Thoracic aorta (tissue), 2 donors: ENCODE measurements at places on chromosomes 7 and 10. TPM values are rescaled to one million over a fixed set of nuclear protein-coding genes. Genes with fewer than 3 reads are reported as not detected.

The PAPOLB gene
- 1.1 TPM for total RNA-seq

The RBM20 gene
- total RNA-seq, result 7.8 TPM

The CPN1 gene
- total RNA-seq, result not detected

GRCh38 chr7:1521456-1521855 is 9.0 kb upstream of the MAFK start:
- no peak for DNase-seq
- no peak overlapping the region for H3K27ac ChIP-seq
- H3K4me1 ChIP-seq, result no peaks in the 10 kb centered on the region
- no peaks in the 10 kb centered on the region for H3K36me3 ChIP-seq
- no peak overlapping the region for H3K4me3 ChIP-seq
- H3K27me3 ChIP-seq, result no peaks in the 10 kb centered on the region

The TLX1 gene
- not detected for total RNA-seq

DNA sequence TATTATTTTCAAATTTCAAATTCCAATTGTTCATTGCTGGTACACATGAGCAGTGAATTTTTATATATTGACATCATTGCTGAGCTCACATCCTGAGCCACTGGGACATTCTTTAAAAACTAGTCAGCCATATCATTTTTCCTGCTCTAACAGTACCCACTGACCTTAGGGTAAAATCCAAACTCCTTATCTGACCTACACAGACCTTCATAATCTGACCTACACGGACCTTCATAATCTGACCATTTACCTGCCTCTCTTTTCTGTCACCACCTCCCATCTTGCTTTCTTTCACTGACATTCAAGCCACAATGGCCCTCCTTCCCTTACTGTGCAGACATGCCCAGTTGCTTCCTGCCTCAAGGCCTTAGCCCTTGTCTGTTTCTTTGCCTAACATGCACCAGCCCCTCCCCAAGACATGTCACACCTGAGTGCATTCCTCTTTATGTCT is 16.1 kb upstream of the CUZD1 start:
- no peaks in the 10 kb centered on the region for H3K36me3 ChIP-seq
- H3K27ac ChIP-seq, result no peak overlapping the region
- H3K4me3 ChIP-seq, result no peak overlapping the region
- no peak for DNase-seq
- H3K27me3 ChIP-seq, result no peaks in the 10 kb centered on the region

- peaks cover 61% of the 10 kb centered on the region for H3K4me1 ChIP-seq
- no peak for DNase-seq
- H3K4me3 ChIP-seq, result peak overlapping the region; percentile 61
- H3K27ac ChIP-seq, result no peak overlapping the region
- peaks cover 30% of the 10 kb centered on the region for H3K27me3 ChIP-seq
Measured at GRCh38 chr7:155377071-155377837, 79.6 kb downstream of the INSIG1 start.

GRCh38 chr10:24690961-24691512 is 32.6 kb downstream of the ARHGAP21 start:
- H3K27me3 ChIP-seq, result no peaks in the 10 kb centered on the region
- peak overlapping the region; percentile 82 for H3K27ac ChIP-seq
- DNase-seq, result no peak
- H3K4me1 ChIP-seq, result peaks cover 27% of the 10 kb centered on the region
- H3K36me3 ChIP-seq, result no peaks in the 10 kb centered on the region
- H3K4me3 ChIP-seq, result peak overlapping the region; percentile 40

DNA sequence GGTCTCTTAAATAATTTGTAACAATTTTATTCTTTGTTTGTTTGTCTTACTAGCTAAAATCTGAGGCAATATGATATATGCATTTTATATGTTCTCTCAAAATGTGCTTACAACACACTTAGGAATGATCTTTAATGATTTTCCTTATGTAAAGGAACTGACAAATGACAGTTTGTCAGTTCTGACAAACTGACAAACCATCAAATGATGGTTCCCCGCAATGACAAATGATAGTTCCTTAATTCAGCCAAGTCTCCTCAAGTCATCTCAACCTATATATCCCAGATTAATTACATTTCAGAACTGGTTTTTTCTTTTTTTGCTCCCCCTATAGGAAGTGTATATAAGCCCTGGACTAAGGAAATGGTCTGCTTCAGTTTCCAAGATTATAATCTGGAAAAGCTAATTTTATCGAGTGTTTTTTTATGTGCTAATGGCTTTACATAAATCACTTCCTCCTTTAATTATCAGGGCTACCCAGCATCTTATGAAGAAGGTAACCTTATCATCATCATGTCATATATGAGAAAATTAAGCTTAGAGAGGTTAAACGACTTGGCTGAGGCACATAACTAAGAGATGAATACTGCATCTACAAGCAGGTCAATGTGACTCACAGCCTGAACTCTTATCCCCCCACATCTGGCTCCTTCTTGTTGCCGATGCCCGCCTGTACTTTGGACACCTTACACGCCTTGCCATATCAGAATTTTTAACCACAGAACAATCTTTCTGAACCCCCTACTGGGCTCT is 75.1 kb downstream of the RELN start:
- H3K36me3 ChIP-seq, result no peaks in the 10 kb centered on the region
- DNase-seq, result no peak
- H3K4me1 ChIP-seq, result no peaks in the 10 kb centered on the region
- no peak overlapping the region for H3K27ac ChIP-seq
- no peaks in the 10 kb centered on the region for H3K27me3 ChIP-seq
- no peak overlapping the region for H3K4me3 ChIP-seq

- H3K4me3 ChIP-seq, result no peak overlapping the region
- no peak for DNase-seq
- H3K27me3 ChIP-seq, result no peaks in the 10 kb centered on the region
- no peak overlapping the region for H3K27ac ChIP-seq
Measured at GRCh38 chr10:92177546-92177945, 113.3 kb downstream of the CPEB3 start.

DNA sequence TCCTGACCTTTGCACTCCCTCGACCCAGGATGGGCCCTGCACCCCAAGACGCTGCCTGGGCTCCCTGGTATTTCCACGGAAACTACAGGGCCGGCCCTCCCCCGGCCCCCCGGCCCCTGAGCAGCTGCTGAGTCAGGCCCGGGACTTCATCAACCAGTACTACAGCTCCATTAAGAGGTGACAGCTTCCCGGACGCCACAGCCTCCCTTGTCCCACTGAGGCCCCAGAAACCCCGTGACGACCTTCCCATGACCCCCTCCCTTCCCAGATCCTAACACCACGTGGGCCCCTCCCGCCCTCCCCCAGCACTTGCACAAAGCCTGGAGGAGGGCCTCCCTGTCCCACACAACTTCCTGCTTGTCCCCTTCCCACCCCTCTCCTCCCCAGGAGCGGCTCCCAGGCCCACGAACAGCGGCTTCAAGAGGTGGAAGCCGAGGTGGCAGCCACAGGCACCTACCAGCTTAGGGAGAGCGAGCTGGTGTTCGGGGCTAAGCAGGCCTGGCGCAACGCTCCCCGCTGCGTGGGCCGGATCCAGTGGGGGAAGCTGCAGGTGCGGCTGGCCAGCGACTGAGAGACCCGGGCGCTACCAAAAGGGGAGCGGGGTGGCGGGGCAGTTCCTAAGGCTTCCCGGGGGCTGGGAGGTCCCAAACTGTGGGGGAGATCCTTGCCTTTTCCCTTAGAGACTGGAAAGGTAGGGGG is 5.7 kb downstream of the NOS3 start:
- H3K27ac ChIP-seq, result no peak overlapping the region
- no peaks in the 10 kb centered on the region for H3K4me1 ChIP-seq
- DNase-seq, result no peak
- H3K36me3 ChIP-seq, result no peaks in the 10 kb centered on the region
- H3K27me3 ChIP-seq, result no peaks in the 10 kb centered on the region
- H3K4me3 ChIP-seq, result no peak overlapping the region

The APBB1IP gene
- total RNA-seq, result 9.2 TPM

DNA sequence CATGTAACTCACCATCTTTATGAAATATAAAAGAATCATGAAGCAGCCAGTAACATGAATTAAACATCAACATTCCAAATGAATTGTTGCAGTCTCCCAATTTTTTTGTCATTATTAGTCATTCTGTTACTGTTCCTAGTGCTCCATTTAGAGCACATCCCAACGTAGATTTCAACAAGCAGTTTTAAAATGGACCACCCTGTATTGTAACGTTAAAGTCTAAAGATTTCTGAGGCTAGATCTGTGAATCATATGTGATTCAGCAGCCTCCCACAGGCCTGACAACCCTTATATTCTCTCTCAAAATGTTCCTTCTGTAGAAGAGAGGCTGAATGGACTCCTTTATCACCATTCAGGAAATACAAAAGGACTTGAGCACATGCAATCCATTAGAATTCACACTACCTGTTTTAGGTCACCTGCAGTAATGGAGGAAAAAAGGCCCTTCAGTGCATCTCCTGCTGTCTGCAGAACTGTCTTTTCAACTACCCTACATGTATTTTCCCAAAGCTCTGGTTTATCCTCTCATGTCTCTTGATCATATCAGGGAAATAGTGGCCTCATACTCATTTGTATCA is 81.4 kb downstream of the CACNA2D1 start:
- peaks cover 28% of the 10 kb centered on the region for H3K4me1 ChIP-seq
- DNase-seq, result no peak
- H3K4me3 ChIP-seq, result no peak overlapping the region
